ENCODE measurements at places on chromosomes 6 and 20.

DNA sequence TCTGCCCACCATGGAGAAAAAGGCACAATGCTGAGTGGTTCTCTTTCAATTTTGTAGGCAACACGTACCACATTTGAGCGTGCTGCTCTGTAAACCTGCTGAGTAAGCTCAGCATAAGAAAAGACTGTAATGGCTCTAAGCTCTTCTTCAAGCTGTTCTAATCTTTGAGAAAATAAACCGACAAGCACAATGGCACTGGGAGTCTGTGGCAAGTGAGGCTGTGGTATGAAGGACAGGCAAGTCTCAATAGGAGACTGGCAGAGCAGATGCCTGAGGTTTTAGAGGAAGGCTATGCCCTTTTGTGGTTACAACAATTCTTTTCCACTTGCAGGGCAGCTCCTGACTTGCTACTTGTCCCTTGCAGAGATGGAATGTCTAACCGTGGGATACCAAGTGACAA, 136.7 kb upstream of the EXOC2 start:
- DNase-seq = no peak

DNA sequence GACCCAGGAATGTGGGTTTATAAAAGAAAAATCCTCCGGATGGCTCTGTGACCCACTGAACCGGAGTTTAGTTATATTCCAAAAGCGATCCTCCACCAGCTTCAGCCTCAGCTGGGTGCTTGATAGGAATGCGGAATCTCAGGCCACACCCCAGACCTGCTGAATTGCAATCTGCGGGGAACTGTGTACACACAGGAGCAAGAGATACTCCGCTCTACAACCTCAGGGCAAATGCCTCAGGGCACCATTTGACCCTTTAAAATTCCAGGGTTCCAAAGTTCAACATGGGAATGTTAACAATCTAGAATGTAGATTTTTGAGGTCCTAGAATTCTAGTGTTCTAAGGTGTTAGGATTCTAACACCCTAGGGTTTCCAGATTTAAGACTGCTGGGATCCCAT, 10.8 kb downstream of the BPIFA2 start:
- no peak for DNase-seq

GRCh38 chr6:5205035-5205507, 55.7 kb downstream of the LYRM4 start:
- no peak for DNase-seq

DNA sequence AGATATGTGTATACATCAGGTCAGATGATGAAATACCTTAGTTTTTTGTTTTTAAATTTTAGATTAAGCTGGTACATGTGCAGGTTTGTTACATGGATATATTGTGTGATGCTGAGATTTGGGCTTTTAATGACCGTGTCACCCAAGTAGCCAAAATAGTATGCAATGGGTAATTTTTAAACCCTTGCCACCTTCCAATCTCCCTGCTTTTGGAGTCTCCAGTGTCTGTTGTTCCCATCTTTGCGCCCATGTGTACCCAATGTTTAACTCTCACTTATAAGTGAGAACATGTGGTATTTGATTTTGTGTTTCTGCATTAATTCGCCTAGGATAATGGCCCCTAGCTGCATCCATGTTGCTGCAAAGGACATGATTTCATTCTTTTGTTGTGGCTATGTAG, 45.8 kb downstream of the TNFAIP3 start:
- DNase-seq = no peak

DNA sequence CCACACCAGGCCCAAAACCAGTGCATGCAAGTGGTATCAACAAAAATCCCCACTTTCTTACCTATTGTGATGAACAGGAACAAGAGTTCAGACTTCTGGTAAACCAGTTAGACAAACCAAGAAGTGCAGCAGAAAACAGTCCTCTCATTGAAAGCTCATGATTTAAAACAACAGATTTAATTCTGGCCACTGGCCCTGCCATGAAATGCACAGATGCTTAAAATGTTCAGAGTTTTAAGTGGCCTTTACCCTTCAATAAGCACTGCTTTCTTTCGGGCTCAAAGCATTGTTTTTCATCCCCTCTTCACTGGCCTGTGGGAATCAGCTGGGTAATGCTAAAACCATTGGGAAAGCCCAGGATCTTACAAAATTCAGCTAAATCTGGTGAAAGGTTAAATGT, 102.4 kb upstream of the ISM1 start:
- DNase-seq = no peak

DNA sequence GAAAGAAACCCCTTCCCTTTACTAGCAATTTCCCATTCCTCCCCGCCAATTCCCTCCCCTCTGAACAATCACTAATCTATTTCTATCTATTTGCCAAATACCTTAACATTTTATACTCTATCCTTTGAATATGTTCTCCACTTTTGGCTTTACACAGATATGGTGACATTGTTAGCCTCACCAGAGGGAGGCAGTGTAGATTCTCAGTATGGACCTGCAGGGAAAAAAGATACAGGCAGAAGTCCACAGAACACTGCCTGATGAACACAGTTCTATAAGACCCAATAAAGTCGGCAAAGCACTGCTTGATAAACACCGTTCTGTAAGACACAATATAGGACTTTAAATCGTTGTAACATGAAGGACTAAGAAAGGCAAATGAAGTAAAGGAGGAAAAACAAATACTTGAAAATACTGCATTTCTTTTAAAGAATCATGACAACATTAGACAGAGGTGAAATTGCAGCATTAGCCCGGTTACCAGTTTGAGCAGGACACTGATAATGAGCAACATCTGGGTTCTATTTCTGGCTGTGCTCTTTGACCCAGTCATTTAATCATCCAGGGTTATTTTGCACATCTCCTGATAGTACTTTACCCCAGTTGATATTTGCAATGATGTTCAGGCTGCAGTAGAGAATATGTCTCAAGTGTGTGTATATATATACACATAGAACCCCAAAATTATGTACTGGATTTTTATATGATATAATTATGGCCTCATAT, 296.8 kb downstream of the UTRN start:
- DNase-seq = no peak
